ENCODE measurements at places on chromosomes 13 and 19.

GRCh38 chr19:10911579-10912363 lies 16.7 kb downstream of the YIPF2 start:
- no peak for DNase-seq

DNA sequence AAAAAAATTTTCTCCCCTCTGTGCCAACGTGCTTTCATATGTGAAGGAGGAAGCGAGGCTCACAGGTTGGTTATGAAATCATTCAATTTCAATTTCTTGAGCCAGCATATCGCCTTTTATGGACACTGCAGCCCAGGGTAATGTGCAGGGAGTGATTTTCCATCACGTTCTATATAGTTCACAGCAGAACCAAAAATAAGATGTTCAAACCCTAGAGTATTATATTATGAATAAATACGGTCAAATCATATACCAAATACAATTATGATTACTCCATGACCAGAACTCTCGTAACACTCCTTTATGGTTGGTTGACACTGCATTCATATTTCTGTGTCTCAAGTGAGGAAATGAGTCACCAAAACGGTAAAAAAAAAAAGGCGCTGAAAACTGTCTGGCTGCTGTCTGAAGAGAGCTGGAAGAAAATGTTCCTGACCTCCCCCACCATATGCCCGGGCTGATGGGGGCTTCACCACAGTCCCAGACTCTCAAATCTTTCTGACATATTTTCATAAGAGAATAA lies 75.8 kb upstream of the UBAC2 start:
- no peak for DNase-seq

DNA sequence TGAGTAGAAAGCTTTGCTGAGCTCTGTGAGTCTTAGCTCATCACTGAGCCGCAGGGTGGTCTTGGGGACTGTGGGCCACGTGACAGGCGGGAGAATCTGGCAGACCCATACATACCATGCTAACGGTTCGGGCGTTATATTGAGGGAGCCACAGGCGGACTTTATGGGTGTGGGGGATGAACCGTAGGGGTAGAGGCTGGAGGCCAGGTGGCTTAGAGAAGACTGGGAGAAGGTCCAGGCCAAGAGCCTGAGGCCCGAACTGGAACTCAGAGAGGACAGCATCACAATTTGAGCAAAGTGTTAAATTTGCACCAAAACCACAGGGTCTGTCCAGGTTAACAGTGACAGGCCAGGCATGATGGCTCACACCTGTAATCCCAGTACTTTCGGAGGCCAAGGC lies 15.3 kb upstream of the ATF5 start:
- DNase-seq: no peak

GRCh38 chr19:48611872-48612271 lies 3.0 kb downstream of the FAM83E start:
- no peak for DNase-seq
